ENCODE measurements at places on chromosomes 1 and 21.

GRCh38 chr1:151616505-151616849, 4.6 kb downstream of the SNX27 start:
- no peak for DNase-seq

GRCh38 chr1:61481315-61481715, 243.6 kb downstream of the TM2D1 start:
- DNase-seq: no peak

DNA sequence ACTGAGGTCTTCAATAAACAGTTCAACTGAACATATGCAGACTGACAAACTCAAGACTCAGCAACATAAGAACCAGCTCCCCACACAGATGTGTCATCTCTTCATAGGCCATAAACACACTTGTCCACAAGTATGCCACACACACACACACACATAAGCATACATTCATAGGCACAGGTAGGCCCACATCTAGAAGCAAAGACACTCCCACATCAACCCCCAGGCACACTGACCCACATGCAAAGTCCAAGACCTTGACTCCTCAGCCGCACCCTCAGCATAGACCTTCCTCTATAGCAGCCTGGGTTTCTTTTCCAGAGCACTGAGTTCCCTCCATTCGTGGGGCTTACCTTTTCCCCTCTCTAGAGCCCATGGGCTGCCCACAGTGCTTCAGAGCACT, 1.4 kb downstream of the LAD1 start:
- no peak for DNase-seq

GRCh38 chr1:190957565-190957964, 479.9 kb upstream of the BRINP3 start:
- no peak for DNase-seq

DNA sequence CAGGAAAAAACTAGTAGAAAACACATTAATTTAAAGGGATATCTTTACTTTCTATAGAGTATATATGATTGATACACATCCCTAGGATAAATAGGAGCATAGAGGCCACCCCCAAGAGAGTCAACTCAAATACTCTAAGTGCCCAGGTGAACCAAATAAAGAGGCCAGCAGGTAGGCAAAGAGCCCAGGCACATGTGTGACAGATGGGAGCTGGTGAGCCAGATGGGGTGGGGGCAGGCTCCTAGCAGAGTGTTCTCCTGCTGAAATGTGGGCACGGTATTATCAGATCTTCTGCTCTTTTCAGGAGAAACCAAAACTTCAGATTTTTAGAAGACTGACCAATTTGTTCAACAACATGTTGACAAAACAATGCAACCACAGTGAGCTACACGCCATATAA, 333.4 kb upstream of the PKN2 start:
- no peak for DNase-seq

DNA sequence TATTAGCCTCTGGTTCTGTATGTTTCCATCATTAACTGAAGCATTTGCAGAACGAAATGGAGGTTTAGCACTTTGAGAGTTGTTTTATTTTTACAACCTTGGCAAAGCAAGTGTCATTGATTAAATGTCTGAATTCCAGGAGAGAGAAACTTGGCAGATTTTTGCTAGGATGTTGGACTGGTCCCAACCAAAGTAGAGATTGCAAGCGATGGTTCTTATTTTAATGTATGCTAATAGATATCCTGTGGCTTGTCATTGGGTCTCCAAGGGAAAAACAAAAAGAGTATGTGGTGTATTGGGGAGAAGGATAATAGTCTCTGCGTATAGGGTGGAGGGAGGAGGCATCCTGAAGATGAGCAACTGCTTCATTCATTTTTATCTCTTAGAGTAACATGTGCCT, 457.2 kb upstream of the RUNX1 start:
- no peak for DNase-seq

- no peak for DNase-seq
Measured at GRCh38 chr1:212852105-212852688, 4.7 kb upstream of the SPATA45 start.

- no peak for DNase-seq
Measured at GRCh38 chr1:15299179-15299578, 52.2 kb downstream of the FHAD1 start.

GRCh38 chr1:79113836-79114235, 107.3 kb upstream of the ADGRL4 start:
- no peak for DNase-seq

GRCh38 chr1:51310871-51311613, 19.3 kb downstream of the TTC39A start:
- no peak for DNase-seq

Measured in hematopoietic multipotent progenitor cell treated with erythropoietin and hydrocortisone succinate and interleukin-3 and kit ligand, for 17 days (in vitro differentiated cells).